ENCODE measurements at places on chromosomes 6 and 20.

- no peaks in the 10 kb centered on the region for H3K4me1 ChIP-seq
- no peak overlapping the region for H3K27ac ChIP-seq
- no peak overlapping the region for H3K4me3 ChIP-seq
- peaks cover 43% of the 10 kb centered on the region for H3K36me3 ChIP-seq
These were observed 16.6 kb downstream of the MCM9 start for GRCh38 chr6:118918329-118918725.

- no peaks in the 10 kb centered on the region for H3K4me1 ChIP-seq
- H3K36me3 ChIP-seq, result peaks cover 60% of the 10 kb centered on the region
- H3K27ac ChIP-seq, result no peak overlapping the region
- H3K27me3 ChIP-seq, result no peaks in the 10 kb centered on the region
- no peak overlapping the region for H3K4me3 ChIP-seq
These were observed 22.4 kb upstream of the MROH8 start for GRCh38 chr20:37201827-37202162.

DNA sequence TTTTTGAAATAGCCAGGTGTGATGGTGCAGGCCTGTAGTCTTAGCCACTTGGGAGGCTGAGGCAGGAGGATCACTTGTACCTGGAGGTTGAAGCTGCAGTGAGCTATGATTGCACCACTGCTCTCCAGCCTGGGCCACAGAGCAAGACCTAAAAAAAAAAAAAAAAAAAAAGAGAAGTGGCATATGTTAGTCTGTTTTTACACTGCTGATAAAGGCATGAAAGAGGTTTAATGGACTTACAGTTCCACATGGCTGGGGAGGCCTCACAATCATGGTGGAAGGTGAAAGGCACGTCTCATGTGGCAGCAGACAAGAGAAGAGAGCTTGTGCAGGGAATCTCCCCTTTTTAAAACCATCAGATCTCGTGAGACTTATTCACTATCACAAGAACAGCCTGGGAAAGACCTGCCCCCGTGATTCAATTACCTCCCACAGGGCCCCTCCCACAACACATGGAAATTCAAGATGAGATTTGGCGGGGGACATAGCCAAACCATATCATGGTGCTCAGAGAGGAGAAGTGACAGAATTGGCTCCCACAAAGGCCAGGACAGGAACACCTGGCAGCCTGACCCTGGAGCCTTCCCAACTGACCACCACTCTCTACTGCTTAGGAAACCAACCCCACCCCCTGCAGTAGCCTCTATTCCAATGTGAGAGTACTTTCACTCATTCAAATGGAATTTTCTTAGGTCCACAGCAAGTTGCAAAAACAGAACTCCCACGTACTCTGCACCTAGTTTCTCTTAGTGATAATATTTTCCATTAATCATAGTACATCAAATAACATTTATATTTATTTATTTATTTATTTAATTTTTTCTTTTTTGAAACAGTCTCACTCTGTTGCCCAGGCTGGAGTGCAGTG lies 29.8 kb downstream of the ARHGAP40 start:
- no peak overlapping the region for H3K4me3 ChIP-seq
- H3K4me1 ChIP-seq, result no peaks in the 10 kb centered on the region
- no peak overlapping the region for H3K27ac ChIP-seq
- H3K27me3 ChIP-seq, result peaks cover 3% of the 10 kb centered on the region

GRCh38 chr6:16832043-16832567 lies 70.8 kb upstream of the ATXN1 start:
- no peak for DNase-seq
- no peak overlapping the region for H3K4me3 ChIP-seq
- no peaks in the 10 kb centered on the region for H3K27me3 ChIP-seq

DNA sequence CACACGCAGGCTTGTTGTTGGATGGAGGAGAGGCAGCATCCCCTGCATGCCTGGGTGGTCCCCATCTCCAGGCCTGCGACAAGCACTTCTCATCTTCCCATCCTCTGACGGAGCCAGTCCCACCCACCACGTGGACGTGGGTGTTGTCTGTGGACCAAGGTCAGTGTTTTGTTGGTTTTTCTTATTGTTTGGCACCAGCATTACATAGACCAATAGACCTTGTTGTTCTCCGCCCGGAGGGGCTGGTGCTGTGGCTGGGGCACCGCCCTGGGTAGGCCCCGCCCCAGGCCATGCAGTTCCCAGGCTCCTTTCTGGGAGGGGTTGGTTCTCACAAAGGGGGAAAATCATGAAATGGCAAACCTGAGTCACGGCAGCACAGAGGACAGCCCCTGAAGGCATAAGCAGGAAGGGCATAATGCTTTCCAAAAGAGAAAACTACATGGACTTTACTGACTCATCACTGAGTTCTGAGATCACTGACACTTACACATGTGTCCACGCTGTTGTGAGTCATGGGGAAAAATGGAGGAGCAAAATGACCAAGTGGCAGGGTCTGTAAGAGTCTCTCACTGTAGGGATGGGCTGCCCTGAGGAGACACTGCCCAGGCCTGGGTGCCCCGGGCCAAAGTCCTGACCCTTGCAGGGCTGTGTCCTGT lies 90.8 kb downstream of the THBS2 start:
- no peak overlapping the region for H3K27ac ChIP-seq
- H3K4me3 ChIP-seq, result no peak overlapping the region
- no peaks in the 10 kb centered on the region for H3K36me3 ChIP-seq

GRCh38 chr6:117346142-117346930 lies 79.4 kb downstream of the ROS1 start:
- no peak overlapping the region for H3K27ac ChIP-seq
- no peaks in the 10 kb centered on the region for H3K4me1 ChIP-seq
- H3K36me3 ChIP-seq, result no peaks in the 10 kb centered on the region
- DNase-seq, result no peak

- no peaks in the 10 kb centered on the region for H3K36me3 ChIP-seq
- no peak for DNase-seq
- no peak overlapping the region for H3K4me3 ChIP-seq
- H3K4me1 ChIP-seq, result peaks cover 6% of the 10 kb centered on the region
These were observed 16.1 kb upstream of the CCN6 start for GRCh38 chr6:112037783-112038216.

DNA sequence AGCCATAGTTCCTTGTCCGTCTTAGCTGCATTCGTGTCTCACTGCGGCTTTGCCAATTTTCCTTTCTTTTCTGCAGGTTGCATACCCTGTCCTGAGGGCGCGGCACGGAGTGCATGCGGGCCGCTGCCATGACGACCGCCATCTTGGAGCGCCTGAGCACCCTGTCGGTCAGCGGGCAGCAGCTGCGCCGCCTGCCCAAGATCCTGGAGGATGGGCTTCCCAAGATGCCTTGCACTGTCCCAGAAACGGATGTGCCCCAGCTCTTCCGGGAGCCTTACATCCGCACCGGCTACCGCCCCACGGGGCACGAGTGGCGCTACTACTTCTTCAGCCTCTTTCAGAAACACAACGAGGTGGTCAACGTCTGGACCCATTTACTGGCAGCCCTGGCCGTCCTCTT lies 17.1 kb upstream of the EFHC1 start:
- no peak for DNase-seq
- peaks cover 15% of the 10 kb centered on the region for H3K36me3 ChIP-seq
- no peak overlapping the region for H3K4me3 ChIP-seq
- H3K27me3 ChIP-seq, result no peaks in the 10 kb centered on the region
- peaks cover 21% of the 10 kb centered on the region for H3K4me1 ChIP-seq

GRCh38 chr6:150214310-150214709 lies 71.5 kb downstream of the PPP1R14C start:
- no peaks in the 10 kb centered on the region for H3K4me1 ChIP-seq
- H3K27ac ChIP-seq, result no peak overlapping the region
- H3K36me3 ChIP-seq, result no peaks in the 10 kb centered on the region
- no peak overlapping the region for H3K4me3 ChIP-seq
- DNase-seq, result no peak

DNA sequence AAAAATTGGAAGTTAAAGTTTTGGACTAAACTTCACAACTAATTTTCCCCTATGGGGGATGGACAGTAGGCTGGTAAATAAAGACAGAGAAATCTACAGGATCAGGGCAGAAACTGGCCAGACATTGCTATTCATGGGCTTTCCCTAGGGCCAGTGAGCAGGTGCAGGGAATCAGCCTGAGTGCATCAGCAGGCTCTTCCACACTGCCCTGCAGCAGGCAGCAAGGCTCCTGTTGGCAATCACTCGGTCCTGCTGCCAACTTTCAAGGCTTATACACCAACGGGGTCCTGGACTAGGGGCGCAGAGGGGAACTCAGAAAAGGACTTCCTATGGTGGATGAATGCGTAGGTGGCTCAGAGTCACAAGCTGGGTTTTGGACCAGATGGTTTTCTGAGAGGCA lies 59.8 kb upstream of the NHSL1 start:
- no peak overlapping the region for H3K27ac ChIP-seq
- no peaks in the 10 kb centered on the region for H3K27me3 ChIP-seq
- H3K4me1 ChIP-seq, result no peaks in the 10 kb centered on the region

- DNase-seq, result no peak
- peak overlapping the region; percentile 33 for H3K4me3 ChIP-seq
- peak overlapping the region; percentile 64 for H3K27ac ChIP-seq
- H3K4me1 ChIP-seq, result peaks cover 3% of the 10 kb centered on the region
- no peaks in the 10 kb centered on the region for H3K36me3 ChIP-seq
These were observed 23.6 kb downstream of the GMDS start for GRCh38 chr6:2221726-2222274.

- no peak overlapping the region for H3K4me3 ChIP-seq
- H3K36me3 ChIP-seq, result peaks cover 3% of the 10 kb centered on the region
- H3K27ac ChIP-seq, result no peak overlapping the region
- DNase-seq, result no peak
- H3K27me3 ChIP-seq, result no peaks in the 10 kb centered on the region
- no peaks in the 10 kb centered on the region for H3K4me1 ChIP-seq
These were observed 32.3 kb downstream of the FOXP4 start for GRCh38 chr6:41578217-41579087.

- no peak overlapping the region for H3K4me3 ChIP-seq
- H3K36me3 ChIP-seq, result no peaks in the 10 kb centered on the region
- DNase-seq, result no peak
- peaks cover 20% of the 10 kb centered on the region for H3K27me3 ChIP-seq
- H3K27ac ChIP-seq, result no peak overlapping the region
These were observed 5.3 kb downstream of the GMPR start for GRCh38 chr6:16243664-16244063.

GRCh38 chr6:53530346-53530745 lies 14.6 kb downstream of the GCLC start:
- no peaks in the 10 kb centered on the region for H3K36me3 ChIP-seq
- H3K4me3 ChIP-seq, result no peak overlapping the region
- H3K27ac ChIP-seq, result no peak overlapping the region
- no peaks in the 10 kb centered on the region for H3K27me3 ChIP-seq
- DNase-seq, result no peak
- peaks cover 7% of the 10 kb centered on the region for H3K4me1 ChIP-seq

- H3K4me3 ChIP-seq, result peak overlapping the region; percentile 99
- H3K27me3 ChIP-seq, result no peaks in the 10 kb centered on the region
- H3K36me3 ChIP-seq, result no peaks in the 10 kb centered on the region
- H3K27ac ChIP-seq, result no peak overlapping the region
- H3K4me1 ChIP-seq, result peaks cover 13% of the 10 kb centered on the region
- DNase-seq, result no peak
These were observed 923 bp upstream of the ILRUN start for GRCh38 chr6:34697544-34697836.

DNA sequence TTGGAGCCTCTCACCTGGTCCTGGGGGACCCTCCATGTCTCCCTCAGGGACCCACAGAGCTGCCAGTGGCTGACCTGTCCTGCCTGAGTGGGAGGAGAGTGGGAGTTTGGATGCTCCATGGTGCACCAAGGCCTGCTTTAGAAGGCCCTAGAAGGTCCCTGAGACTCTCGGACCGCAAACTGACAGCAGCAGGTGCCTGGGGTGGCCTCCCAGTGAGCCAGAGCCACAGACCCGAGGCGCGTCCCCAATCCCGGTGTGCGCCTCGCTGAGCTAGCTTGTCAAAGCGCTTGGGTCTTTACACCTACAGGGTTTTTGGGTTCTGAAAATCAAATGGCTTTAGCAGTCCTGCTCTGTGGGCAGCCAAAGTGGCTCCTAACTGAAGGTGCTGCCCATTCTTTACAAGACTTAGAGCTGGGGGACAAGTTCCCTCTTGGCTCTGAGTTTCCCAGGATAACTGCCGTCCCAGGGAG lies 4.9 kb downstream of the MYT1 start:
- no peak overlapping the region for H3K27ac ChIP-seq
- H3K36me3 ChIP-seq, result no peaks in the 10 kb centered on the region
- no peak overlapping the region for H3K4me3 ChIP-seq
- no peaks in the 10 kb centered on the region for H3K4me1 ChIP-seq
- no peaks in the 10 kb centered on the region for H3K27me3 ChIP-seq

GRCh38 chr20:25257756-25258475 lies 10.0 kb downstream of the PYGB start:
- H3K4me1 ChIP-seq, result peaks cover 5% of the 10 kb centered on the region
- H3K4me3 ChIP-seq, result no peak overlapping the region

DNA sequence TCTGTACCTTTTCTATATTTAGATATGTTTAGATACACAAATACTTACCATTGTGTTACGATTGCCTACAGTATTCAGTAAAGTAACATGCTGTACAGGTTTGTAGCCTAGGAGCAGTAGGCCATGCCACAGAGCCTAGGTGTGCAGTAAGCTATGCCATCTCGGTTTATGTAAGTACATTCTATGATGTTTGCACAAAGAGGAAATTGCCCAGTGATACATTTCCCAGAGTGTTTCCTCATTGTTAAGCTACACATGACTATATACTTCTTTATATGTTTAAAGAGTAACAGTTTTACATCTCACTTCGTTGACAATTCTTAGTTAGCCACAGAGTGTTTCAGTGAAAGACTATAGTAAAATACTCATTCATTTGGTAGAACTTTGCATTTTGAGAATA lies 51.5 kb downstream of the SLC35F1 start:
- H3K4me1 ChIP-seq, result no peaks in the 10 kb centered on the region
- DNase-seq, result no peak
- H3K27ac ChIP-seq, result no peak overlapping the region
- H3K36me3 ChIP-seq, result no peaks in the 10 kb centered on the region

DNA sequence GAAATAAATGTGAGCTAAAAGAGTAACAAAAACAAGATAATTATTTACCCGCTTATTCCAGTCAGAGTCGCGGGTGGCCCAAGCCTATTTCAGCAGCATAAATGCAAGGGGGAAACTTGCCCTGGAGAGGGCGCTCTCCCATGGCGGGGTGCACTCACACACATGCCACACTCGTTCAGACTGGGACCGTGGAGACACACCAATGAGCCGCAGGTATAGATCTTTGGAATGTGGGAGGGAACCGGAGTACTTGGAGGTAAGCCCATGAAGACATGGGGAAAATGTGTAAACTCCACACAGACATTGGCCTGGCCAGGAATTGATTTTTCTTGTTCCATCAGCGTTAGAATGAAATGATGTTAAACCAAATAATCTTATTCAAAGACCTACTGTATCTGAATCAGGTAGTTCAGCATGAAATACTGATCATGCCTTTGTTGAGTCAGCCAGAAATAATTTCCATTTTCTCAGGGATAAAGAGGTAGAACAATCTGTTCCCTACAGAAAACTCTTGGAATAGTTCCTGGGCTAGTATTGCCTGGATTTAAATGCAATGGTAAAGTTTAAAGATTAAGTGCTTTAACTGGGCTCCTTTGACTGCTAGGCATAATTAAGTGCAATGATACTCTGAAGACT lies 191.5 kb downstream of the MCHR2 start:
- no peak for DNase-seq
- H3K4me3 ChIP-seq, result no peak overlapping the region
- no peaks in the 10 kb centered on the region for H3K27me3 ChIP-seq
- no peaks in the 10 kb centered on the region for H3K36me3 ChIP-seq
- H3K27ac ChIP-seq, result no peak overlapping the region
- no peaks in the 10 kb centered on the region for H3K4me1 ChIP-seq
